ENCODE measurements at places on chromosomes 13 and 19.

GRCh38 chr13:107361666-107362065 is 793.7 kb upstream of the ARGLU1 start:
- no peak for DNase-seq

DNA sequence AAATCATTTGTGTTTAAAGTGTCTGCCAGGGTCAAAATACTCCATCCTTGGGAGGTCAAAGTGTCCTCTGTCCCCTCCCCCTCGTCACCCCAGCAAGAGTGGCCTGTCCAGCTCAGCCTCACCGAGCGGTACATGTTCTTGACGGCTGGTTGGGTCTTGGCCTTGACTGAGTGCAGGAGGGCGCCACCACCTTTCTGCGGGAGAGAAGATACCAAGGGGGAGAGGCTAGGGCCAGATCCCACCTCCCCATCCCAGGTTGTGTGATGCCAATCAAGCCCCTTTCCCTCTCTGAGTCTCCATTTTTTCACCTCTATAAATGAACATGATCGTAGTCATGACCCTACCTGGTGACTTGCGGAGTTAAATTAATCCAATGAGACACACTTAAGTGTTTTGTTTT is 6.1 kb downstream of the CRB3 start:
- DNase-seq = no peak

DNA sequence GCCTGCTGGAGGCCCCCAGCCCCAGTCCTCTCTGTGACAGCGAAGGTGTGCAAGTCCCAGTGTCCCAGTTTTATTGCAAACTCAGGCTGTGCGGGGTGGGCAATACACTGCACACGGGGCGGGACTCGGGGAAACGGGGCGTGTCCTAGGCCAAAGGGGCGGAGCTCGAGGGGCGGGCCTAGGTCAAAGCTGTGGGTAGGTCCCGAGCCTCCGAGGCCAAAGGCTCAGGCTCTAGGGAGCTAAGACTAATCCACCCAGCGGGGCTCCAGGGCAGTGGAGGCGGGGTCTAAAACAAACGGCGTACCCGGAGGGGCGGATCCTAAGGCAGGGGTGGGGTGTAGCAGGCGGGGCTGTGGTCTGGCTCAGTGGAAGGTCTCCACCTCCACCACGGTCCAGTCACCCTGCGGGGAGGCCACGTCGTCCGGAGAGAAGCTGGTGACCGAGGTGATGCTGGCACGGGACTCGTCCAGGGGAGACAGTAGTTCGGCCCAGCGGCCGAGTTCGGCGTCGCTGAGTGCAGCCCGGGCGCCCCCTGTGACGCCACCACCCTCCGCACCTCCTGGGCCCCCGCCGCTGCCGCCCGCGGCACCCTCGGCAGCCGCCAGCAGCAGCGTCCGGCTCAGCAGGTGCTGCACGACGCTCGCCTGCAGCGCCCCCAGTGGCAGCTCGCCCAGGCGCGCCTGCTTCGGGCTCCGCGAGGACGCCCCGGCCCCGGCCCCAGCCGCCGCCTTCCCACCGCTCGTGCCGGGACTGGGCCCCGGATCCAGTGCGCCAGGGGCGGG is 5.3 kb downstream of the PRR36 start:
- no peak for DNase-seq

GRCh38 chr19:31330761-31331160 is 18.5 kb downstream of the TSHZ3 start:
- no peak for DNase-seq

DNA sequence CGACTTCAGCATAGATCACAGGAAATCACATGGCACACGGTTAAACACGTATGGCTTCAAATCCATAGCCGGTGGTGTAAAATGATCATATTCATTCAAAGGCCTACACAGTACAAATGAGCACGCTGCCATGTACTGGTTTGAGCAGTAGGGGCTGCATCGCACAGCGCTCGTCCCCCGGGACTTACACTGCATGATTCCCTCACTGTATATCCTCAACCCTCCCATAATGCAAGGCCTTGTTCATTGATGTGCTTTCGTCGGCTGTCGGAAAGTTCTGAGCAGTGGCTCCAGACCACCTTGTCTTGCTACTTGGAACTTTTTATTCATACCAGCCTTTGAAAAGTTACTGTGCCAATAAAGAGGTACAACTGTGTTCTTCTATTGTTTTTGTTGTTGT is 578.2 kb downstream of the MYO16 start:
- no peak for DNase-seq

DNA sequence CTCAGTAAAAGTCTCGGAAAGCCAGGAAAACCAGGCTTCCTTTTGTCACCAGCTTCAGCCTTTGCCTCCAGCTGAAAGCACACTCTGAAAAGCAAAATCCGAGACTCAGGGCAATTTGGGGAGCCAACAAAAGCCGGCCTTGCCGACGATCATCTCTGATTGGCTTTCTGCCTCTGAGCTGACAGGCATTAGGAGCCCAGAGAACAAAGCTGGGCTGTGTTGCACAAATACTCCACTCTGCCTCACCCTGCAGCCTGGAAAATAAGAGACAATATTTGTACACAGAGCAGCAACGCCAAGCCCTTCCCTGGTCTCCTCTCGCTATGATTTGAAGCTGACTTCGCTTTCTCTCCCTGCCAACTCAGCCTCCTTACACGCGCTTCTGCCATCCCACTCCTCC is 46.9 kb downstream of the CACNA1A start:
- no peak for DNase-seq

- DNase-seq = no peak
Measured at GRCh38 chr19:7349961-7350711, 1.4 kb downstream of the ARHGEF18 start.

DNA sequence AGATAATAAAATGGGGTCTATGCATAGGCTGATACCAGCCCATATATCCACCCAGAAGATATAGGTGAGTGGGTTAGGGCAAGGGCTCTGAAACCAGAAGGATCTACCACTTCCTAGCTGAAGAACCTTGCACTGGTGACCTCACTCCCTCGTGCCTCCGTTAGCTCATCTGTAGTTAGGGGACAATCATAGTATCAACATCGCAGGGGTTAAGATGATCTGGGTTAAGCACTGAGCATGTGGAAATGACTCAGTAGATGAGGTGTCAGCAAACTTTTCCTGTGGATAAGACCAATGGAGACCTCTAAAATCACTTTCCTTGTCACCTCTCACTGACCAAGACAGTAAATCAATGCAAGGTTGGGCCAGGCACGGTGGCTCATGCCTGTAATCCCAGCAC is 30.5 kb downstream of the TNFSF14 start:
- no peak for DNase-seq

GRCh38 chr13:97430296-97430695 is 3.7 kb upstream of the RAP2A start:
- no peak for DNase-seq

Measured in fibroblast of skin of left quadriceps (primary cell).